Stimulated activated CD8-positive, alpha-beta memory T cell treated with anti-CD3 and anti-CD28 coated beads, Interleukin-4, amount 100 ng/mL, for 4 hours (primary cell): ENCODE measurements at places on chromosomes 13 and 19.

DNA sequence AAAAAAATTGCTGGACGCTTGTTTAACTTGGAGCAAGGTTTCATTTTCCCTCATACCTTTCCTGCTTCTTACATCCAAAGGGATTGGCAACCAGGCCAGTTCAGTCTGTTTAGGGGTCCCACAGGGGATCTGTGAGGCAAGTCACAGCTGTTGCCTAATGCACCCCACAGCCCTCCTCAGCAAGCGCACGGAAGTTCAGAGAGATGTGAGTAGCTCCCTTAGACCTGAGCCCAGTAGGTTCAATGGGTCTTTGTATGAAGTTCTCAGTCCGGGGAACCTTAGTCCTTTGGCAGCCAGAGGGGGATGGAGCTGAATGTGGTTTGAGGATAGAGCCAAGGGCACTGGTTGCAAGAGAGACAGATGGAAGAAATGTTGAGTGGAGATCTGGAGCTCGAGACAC is 13.0 kb downstream of the SAMD4B start:
- no peak for DNase-seq

GRCh38 chr13:78215458-78216108 is 297.0 kb upstream of the EDNRB start:
- DNase-seq, result no peak

- no peak for DNase-seq
Measured at GRCh38 chr19:11154683-11155047, 917 bp downstream of the SPC24 start.

DNA sequence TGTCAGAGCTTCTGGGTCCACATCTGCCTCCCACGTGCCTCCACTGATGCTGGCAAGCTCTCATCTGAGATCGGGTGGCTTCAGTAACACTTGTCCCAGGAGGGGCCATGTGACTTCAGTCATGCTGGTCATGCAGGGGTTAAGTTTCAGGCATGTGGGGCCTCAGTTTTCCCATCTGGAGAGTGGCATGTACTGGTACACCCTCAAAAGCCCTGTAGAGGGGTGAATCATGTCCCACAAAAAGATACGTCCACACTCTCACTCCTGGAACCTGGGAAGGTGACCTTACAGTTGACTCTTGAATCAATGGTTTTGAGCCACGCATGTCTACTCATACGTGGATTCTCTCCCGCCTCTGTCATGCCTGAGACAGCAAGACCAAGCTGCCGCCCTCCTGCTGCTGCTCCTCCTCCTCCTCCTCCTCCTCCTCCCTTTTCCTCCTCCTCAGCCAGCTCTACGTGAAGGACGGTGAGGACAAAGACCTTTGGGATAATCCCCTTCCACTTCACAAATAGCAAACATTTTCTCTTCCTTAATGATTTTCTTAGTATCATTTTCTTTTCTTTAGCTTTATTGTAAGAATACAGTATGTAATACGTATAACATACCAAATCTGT is 53.7 kb downstream of the COMP start:
- DNase-seq, result no peak

- no peak for DNase-seq
Measured at GRCh38 chr13:78436311-78436710, 167.0 kb downstream of the POU4F1 start.

DNA sequence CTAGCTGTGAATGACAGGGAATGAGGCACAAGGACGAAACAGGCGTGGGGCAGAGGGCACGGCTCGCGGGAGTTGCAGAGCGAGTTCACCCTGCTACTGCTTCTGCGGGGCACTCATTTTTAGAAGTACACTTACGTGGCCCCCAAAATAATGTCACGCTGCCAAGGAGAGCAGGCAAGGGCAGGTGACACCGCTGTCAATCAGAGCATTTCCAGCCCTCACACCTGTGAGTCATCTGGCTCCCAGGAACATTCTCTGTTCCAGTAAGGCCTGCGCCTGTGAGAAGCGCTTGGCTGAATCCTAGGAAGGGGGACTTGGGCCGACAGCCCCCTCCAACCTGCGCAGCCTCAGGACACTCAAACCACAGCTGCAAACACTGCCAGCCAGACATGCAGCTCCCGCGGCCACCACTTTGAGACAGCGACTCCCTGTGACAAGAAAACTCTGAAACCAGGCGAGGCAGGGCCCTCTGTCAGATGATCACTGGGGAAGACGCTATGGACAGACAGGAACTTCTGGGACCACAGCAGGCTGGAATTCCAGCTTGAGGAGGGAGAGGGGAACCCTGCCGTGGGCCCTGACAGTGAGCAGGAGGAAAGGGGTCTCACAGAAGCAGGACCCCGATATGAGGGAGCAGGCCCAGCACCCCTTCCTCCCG is 12.7 kb downstream of the DOT1L start:
- DNase-seq, result no peak

DNA sequence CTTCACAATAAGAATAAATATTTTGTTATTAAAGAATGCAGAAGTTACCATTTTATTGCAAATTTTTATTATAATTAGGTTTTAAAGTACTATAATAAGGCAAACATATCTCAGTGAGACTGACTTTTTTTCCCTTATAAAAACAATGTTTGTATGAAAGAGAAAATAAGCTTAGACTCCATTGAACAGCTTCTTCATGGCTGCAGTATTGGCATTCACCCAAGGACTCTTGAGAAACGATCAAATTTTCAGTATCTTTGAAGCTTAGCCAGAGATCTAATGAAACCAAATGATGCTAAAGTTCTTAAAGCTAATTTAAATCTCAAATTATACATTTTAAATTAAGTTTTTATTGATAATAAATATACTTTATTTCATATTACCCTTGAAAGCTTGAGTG is 128.3 kb downstream of the GGACT start:
- DNase-seq, result no peak

GRCh38 chr19:5889288-5889971 is 14.2 kb downstream of the NDUFA11 start:
- DNase-seq, result no peak

DNA sequence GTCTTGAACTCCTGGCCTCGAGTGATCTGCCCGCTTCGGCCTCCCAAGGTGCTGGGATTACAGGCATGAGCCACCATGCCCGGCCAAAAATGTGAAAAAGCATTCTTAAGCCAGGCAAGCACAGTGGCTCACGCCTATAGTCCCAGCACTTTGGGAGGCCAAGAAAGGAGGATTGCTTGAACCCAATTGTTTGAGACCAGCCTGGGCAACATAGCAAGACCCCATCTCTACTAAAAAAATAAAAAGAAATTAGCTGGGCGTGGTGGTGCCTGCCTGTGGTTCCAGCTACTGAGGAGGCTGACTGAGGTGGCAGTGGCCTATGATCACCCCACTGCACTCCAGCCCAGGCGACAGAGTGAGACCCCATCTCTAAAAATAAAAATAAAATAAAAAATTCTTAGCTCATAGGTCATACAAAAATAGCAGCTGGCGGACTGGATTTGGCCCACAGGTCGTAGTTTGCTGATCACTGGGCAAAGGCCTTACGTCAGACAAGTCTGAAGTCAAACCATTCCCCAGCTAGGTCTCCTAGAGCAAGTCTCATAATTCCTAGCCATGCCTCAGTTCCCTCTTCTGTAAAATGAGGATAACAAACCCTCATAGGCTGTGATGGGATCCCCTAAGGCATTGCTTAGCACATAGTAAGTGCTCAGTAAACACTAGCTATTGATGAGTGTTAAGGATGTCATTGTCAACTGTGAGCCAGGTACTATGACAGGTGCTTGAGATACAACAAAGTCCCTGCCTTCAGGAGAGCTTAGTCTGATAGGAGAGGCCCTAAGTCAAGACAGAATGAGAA is 36.0 kb downstream of the INSR start:
- no peak for DNase-seq

DNA sequence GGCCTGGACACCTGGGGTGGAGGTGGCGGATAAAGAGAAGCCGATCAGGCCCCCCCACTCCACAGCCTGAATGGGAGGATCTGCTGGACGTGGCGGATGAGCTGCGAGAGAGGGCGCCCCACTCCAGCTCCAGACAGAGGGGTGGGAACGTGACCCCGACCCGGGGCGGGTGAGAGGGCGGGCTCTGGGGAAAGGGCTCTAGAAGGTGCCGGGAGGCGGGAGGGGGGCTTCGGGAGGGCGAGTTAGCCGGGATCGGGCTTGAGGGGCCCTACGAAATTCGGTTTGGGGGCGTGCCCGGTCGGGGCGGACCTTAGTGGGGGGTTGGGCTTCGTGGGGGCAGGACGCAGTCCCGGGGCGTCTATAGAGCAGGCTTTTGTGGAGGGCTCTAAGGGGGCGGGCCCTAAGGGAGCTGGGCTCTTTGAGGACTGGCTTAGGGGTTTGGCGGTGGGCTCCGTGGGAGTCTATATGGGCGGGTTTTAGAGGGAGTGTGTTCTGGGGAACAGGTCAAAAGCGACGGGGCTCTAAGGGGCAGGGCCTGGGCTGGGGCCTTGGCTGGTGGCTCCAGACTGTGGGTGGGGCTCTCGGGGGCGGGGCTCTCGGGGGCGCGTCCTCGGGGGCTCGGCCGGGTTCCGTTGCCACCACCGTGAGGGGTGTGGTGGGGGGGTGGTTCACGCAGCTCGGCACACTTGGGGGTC is 4.1 kb upstream of the NANOS3 start:
- no peak for DNase-seq

DNA sequence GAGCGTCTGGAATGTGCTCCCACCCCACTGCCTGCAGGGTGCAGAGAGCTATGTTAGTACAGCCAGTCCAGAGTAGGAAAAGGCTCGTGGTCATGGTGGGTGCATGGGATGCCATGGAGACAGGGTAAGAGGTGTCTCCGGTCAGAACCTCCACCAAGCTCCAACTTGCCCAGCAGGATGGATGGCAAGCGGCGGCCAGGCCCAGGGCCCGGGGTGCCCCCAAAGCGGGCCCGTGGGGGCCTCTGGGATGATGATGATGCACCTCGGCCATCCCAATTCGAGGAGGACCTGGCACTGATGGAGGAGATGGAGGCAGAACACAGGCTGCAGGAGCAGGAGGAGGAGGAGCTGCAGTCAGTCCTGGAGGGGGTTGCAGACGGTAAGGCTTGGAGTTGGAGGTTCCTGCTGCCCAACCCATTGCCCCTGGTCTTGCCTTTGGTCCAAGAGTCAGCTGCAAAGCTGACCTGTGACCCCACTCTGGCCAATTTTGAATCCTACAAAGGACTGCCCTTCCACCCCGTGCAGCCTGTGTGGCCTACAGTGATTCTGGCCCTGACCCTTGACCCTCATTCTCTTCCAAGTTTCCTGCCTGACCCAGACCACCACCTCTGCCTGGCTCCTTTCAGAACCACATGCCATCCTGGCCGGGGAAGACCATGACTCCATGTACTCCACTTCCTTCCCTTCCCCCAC is 14.7 kb downstream of the POLD1 start:
- DNase-seq, result no peak

DNA sequence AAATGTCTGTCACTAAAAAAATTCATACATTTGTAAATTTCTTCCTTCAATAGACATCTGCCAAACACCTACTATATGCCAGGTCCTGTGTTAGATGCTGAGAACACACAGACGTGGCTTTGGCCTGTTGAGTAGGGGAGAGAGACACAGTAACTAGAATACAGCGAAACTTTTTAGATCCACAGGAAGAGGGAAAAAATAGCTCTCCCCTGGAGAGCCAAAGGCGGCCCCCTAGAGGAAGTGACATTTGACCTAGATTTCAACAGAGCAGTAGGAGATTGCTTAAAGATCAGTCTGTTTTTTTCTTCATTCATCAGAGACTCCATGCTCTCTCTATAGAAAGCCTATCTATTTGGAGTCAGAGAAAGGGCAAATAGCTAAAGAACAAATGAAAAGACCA is 11.3 kb downstream of the LCP1 start:
- no peak for DNase-seq

DNA sequence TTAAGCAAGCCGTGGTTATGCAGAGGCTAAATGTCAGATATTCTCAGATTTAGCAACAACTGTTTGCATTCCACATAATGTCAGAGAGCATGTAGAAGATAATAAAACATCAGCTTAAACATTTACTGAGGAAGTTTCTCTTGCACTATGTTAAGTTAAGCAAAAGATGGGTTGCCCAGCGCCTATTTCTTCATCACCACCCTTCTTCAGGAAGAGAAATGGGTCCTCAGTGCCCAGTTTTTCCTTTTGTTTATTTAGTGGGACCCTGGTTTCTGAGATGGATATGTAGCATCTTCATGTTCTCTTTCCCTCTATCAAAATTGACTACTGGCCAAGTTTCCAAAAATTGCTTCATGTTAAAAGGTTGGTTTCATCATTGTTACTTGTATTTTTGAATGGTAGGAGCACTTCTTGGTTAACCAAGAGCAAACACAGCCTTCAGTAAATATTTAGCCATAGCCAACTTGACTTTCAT is 356.8 kb downstream of the RFC3 start:
- DNase-seq, result no peak

DNA sequence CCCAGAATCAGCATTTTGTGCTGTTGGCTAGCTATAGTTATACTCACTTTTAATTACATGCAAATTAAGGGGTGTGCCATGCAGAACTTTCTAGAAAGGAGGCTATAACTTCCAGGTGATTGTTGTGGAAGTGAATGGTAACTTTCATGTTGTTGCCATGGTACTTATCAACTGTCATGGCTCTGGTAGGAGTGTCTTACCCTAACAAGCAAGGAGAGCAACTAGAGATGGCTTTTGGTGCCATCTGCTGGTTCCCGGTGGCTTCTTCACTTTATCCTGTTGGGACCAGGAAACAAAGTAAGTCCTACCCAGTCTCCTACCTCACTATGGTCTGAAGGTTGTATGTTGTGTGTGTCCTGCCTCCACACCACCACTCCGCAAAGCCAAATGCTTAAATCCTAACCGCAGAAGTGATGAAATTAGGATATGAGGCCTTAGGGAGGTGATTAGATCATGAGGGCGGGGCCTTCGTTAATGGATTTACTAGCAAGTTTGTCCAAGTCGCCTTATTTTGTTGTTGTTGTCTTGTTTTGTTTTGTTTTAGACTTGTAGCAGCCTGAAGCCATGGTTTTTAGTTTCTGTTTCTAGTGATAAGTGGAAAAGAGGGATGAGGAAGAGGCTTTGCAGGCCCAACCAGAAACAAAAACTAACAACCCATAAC is 22.6 kb downstream of the FBXL12 start:
- DNase-seq, result peak; percentile 71

DNA sequence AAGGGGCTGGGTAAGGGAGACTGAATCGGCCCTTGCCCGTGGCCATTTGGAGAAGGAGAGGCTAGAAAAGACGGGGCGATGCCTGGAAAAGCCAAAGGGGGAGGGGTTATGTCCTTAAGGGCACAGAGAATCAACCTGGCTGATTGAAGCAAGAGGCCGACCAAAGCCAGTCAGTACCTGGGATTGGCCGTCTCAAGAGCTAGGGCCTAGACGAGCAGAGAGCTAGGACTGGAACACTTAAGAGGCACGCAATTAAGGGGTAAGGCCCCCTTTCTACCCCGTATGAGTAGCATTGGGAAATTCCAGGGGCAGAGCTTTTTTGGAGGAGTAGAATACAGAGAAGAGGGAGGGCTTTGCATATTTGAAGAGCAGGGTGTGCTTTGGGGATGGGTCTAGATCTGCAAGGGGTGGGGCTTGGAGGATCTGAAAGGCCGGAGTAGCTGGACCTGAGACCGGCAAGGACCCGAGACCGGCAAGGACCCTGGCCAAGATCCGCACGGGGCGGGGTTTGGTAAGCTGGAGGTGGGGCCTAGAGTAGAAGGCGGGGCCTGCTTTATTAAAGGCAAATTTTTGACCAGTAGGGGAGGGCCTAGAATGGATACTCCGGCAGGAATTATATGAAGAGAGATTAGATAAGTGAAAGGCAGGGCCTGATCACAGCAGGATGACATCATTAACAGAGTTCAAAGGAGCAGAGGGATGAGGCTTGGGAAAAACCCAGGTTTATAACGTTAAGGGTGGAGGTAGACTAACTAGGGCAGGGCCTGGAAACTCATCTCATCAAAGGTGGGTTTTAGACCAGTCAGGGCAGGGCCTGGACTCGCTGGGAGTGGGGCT is 10.7 kb upstream of the CACNG6 start:
- no peak for DNase-seq
